Left cardiac atrium (tissue), 4 donors: ENCODE measurements at places on chromosomes 5 and 9. TPM values are rescaled to one million over a fixed set of nuclear protein-coding genes. Genes with fewer than 3 reads are reported as not detected.

DNA sequence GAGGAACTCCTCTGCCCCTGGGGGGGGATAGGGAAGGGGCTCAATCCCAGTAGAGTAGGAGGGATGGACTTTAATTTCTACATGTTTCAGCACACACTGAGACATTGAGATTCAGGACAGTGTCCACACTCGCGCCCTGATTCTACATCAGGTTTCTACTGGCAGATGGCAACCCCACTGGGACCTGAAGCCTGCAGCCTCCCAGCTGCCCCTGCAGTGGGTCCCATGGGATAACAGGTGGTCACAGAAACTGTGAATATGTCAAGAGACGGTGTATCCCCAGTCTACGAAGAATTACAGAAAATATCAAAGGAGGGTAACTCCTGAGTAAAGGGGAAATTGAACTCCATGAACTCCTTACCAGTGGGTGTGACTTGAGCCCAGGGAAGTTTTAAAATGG, 2.4 kb upstream of the TERT start:
- no peak for DNase-seq

DNA sequence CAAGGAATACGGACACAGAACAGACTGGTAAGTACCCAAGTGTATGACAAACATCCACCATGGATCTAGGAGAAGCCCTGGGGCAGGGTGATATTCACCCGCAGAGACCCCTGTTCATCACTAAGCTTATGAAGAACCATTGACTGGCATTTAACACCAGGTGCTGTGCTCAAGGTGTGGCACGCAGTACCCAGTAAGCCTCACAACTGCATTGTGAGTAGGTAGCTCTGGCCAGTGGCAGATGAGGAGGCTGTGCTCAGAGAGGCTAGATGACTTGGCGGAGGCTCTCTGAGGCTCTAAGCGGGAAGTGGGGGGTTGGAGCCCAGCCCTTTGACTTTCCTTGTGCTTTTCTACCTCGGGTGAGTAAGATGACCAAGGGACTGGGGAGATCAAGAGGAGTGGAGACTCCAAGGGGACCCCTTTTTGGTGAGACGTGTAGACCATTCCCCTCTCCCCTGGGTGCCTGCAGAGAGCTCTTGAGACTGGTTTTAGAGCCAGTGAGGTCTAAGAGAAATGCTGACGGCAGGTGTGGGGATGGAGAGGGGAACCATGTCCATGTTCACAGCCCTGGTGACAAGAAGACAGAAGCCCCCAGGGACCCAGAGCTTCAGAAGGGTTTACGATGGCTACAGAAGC, 70.8 kb downstream of the IL6ST start:
- no peak for DNase-seq

GRCh38 chr5:16453609-16454008, 12.0 kb downstream of the ZNF622 start:
- DNase-seq: no peak

Gene TMEM8B
- 14.7 TPM for total RNA-seq

Gene TTC23L
- not detected for total RNA-seq

DNA sequence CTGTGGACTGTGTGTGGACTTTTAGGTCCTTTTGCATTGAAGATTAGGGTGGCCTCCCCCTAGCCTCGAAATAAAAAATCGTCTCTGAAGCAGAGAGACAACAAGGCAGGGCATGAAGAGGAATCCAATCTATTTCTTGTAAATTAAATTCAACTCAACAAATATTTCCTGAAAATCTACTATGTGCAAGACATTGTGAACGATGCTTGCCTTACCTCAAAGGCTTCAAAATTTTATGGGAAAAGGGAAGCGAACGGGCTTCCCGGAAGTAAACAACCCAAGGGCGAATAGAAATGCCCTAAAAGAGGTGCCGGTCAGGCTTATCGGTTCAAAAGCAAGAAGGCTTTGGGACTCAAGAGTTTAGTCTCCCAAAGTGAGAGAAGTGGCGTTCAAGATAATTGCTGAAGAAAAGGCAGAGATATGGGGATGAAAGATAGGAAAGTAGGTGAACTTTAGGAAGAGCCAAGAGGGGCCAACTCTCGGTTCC, 525 bp downstream of the KIF24 start:
- DNase-seq: no peak

Gene SPAG8
- 1.9 TPM for total RNA-seq
